ENCODE measurements at places on chromosomes 5 and 9.

DNA sequence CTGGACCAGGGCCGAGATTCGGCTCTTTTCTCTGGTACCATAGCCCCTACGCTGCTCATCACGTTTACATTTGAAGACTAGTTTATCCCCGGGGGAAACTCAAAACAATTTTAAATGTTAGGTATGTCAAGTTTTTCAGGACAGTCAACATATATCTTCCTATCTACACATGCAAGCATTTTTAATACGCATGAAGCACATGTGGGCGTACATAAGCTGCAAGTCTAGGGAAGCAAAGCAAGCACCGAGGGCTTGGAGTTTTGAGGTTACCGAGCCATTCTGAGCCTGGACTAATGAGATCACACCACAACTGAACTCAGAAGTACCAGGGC is 154.4 kb downstream of the AUH start:
- DNase-seq, result no peak

DNA sequence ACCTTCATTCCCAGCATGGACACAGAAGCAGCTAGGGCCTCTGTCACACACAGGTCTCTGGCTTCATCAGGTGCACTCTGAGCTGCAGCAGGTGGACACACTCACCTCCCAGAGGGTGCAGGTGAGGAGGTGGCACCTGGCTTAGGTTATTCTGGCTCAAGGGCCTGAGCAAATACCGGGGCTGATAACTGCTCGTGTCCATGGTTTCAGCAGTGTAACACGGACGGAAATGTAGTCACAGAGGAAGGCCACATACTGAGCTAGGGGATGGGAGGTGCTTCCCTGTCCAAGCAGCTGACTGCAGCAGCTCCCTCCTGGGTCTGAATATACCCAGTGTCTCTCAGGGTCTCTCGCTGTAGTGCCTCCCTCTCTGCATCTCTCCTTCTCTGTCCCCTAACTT is 5.7 kb downstream of the PHF2 start:
- DNase-seq, result no peak

GRCh38 chr5:156949424-156949823 is 13.6 kb downstream of the TIMD4 start:
- no peak for DNase-seq

GRCh38 chr5:134131578-134132350 is 17.3 kb downstream of the TCF7 start:
- no peak for DNase-seq

DNA sequence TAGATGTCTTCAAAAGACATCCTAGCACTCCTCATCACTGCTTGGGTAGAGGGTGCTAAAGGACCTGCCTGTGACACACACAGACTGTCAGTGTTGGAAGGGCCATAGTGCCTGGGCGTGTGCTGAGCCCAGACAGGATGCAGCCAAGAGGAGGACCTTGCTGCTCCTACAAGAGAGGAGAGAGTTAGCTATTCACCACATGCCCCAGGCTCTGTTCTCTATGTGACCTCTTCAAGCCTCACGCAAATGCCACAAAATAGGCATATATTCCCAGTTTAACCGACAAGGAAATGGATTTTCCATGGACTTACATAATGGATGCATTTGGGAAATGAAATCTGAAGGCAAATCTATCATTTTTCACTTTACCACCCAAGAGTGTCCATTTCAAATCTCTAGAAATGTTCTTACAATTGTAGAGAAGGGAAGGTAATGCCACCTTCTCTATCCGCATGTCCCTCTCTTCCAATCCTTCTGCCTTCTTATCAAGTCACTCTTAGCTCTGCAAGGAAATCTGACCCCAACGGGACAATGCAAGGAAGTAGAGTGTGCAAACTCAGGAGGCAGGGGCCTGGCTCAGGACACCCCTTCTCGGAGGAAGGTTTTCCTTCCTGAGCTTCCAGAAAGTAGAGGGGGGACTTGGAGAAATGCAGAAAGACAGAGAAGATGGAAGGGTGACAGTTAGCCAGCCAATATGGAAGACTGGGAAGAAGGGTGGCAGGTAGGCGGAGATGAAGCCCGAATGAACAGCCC is 49.5 kb downstream of the TRIM32 start:
- no peak for DNase-seq

DNA sequence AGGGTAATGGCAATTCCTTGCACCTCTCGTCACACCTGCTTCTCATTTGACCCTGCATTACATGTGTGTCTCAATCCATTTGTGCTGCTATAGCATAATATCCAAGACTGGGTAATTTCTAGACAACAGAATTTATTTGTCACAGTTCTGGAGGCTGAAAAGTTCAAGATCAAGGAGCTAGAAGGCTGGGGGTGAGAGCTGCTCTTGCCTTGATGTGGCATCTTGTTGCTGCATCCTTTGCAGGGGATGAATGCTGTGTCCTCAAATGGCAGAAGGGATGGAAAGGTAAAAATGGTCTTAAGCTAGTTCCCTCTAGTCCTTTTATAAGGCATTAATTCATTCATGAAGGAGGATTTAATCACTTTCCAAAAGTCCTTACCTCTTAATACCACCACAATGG is 323.7 kb upstream of the RPS23 start:
- no peak for DNase-seq

GRCh38 chr5:141507387-141508091 is 18.7 kb downstream of the PCDHGC5 start:
- no peak for DNase-seq

DNA sequence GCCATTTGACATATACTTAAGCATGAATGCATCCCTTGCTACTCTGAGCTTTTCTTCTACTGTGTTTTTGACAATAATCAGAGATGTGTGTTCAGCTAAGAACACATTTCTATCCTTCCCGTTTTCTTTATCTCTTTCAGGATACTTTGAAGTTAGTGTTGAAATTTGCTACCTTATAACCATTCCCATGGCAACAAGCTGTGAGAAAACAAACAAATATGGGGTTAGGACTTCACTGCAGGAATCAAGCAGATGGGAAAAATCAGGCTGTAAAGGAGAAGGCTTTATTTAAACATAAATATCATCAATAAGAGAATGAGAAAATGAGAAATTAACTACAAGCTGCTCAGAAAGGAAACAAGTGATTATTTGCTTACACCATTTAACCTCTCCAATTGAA is 35.2 kb downstream of the ZCCHC9 start:
- no peak for DNase-seq

DNA sequence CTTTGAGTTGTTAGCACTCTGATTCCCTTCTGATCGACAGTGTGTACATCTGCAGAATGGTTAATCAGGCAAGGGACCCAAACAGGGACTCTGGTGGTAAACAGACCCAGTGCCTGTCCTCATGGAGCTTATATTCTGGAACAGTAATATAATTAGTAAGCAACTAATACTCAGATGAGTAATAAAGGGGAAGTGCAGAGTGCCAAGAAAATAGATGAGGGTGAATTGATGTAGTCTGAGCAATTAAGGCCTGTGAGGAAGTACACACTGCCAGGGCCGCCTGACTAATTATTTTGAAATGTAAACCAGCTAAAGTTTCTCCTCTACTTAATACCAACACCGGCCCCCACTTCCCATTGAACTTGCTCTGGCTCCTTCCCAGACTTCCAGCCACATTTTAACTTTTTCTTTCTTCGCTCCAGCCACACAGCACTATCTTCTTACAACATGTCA is 4.2 kb downstream of the DHX29 start:
- DNase-seq, result peak; percentile 38

Data from hematopoietic multipotent progenitor cell treated with erythropoietin and hydrocortisone succinate and interleukin-3 and kit ligand, for 6 days (in vitro differentiated cells).